ENCODE measurements at places on chromosomes 11 and 22.

DNA sequence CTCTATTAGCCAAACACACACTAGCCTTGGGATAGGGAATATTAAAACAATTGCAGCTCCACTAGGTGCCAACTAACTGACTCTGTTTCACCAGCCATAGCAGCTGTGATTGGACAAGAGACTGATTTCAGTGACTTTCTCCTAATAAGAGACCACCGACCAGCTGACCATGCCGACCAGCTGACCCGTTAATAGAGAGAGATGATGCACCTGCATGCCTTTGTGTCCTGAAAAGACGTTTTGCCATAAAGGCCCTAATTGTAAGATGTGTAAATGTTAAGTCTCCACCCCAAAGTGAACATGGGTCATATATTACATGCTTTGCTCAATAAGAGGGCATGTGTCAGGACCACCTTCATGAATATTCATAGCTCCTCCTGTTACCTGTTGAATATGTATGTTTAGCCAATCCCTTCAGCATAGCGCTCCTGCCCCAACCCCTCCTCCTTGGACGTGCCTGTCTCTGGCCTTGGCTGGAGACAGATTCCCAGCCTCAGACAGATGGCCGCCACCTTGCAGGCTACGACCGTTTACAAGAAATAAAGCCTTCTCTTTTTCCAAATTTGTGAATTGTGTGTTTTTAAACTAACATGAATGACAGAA is 1.3 kb upstream of the NADSYN1 start:
- peak; percentile 23 for DNase-seq

DNA sequence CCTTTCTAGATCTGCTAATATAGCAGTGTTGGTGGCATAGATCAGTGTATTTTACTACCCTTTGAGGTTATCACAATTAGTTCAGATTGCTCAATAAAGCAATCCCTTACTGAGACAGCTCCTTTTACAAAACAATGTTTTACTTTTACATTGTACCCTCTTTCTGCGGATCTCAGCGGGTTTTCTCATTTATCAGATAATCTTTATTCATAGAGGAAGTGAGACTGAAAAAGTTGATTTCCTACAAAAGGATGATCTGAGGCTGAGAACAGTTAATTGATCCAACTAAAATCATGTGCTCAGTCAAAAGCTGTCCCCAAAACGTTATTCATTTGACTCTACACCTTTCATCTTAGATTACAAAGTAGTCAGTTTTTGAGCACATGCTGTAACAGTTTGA is 2319.9 kb downstream of the LRRC4C start:
- DNase-seq = no peak

- DNase-seq = no peak
Measured at GRCh38 chr11:122424636-122425035, 230.9 kb upstream of the UBASH3B start.

DNA sequence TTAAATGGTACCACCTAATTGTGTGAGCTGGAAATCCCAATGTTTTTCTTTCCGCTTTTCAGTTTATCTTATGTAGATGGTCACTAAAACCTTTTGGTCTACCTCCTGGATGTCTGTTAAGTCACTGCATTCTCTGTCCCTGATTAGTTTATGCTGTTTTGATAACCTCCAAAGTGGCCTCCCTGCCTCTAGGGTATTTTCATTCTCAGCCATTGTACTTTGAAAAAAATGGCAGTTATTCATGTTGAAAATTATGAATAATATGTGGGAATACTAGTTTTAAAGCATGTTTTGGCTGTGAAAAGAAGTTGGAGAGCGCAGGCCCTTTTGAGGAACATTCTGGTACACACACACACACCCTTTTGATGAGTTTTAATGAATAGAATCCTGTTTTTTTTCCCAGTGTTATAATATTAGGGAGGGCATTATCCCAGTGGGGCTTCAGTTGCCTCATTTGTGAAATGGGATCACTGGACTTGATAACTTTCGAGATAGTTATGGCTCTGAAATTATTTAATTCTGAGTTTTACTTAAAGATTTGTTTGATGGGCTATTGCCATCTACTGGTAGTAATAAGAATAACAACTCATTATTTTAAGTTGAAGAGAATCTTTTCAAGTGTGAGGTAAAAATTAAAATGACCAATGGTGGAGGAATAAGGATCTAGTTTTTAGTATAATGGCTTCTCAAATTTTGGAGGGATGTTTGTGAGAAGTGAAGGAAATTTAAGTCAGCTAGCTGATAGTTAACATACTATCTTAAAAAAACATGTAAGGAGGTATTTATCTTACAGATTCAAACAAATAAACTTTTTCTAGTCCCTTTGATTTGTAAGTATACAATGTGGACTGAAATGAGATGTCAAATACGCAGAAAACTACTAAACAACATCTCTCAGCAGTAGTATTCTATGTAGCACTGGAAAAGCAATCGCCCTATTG is 3.9 kb downstream of the FDX1 start:
- DNase-seq = peak; percentile 14

DNA sequence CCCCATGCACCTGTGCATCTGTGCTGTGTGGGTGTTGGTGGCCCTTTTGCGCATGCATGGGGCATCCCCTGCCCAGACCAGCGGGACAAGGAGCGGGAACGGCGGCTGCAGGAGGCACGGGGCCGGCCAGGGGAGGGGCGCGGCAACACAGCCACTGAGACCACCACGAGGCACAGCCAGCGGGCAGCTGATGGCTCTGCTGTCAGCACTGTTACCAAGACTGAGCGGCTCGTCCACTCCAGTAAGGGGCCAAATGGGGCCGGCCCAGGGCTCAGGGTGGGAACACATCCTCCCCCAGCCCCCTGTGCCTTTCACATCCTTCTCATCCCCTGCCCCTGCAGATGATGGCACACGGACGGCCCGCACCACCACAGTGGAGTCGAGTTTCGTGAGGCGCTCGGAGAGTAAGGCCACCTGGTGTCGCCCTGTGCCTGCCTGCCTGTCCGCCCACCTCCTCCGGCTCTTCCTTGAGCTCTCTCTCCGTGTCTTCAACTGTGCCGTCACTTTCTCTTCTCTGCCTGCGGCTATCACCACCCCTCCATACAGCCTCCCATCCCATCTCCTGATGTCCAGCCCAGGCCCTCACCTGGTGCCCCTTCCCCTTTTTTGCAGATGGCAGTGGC is 10.6 kb downstream of the SELENOM start:
- DNase-seq = no peak
